ENCODE measurements at places on chromosomes 3 and 15. TPM values are rescaled to one million over a fixed set of nuclear protein-coding genes. Genes with fewer than 3 reads are reported as not detected.
A peak's percentile ranks its signal among the peaks of the same experiment; 100 is the strongest.

- H3K4me3 ChIP-seq: no peak overlapping the region
- DNase-seq: no peak
- no peaks in the 10 kb centered on the region for H3K27me3 ChIP-seq
Observed at GRCh38 chr3:31379598-31379997, 153.1 kb upstream of the STT3B start.

DNA sequence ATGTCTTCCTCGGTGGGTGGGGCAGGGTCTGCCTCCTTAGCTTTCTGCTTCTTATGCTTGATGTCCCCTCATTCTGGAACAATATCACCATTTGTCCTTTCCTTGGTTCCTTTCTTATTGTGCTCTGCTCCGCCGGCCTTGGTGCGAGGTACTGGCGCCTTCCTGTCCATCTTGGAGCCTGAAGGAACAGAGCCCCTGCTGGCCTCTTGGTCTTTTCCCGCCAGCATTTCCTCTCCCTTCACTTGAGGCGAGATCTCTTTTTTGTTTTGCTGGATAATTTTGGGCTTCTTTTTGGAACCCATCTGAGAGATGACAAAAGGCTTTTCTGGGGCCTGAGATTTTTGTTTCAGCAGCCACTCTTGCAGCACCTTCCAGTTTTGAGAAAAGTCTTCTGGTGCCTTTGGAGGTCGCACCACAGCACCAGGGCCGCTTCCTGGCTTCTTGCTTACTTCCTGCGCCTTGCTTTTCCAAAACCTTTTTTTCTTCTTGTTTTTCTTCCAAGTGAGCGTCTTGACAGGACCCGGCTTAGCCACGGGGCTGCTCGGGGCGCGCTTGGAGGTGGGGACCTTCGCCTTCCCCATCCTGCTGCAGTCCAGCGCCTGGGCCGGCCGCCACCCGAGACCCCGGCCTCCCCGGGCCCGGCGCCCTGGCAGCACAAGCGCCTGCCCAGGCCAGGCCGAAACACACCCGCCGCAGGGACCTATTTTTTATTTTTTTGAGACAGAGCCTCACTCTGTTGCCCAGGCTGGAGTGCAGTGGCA lies 127.1 kb downstream of the KLF13 start:
- H3K27me3 ChIP-seq: no peaks in the 10 kb centered on the region
- no peaks in the 10 kb centered on the region for H3K4me1 ChIP-seq
- DNase-seq: no peak
- no peak overlapping the region for H3K4me3 ChIP-seq

- no peak overlapping the region for H3K27ac ChIP-seq
- no peaks in the 10 kb centered on the region for H3K36me3 ChIP-seq
- H3K4me3 ChIP-seq: no peak overlapping the region
- DNase-seq: no peak
- no peaks in the 10 kb centered on the region for H3K4me1 ChIP-seq
- no peaks in the 10 kb centered on the region for H3K27me3 ChIP-seq
Observed at GRCh38 chr15:37837276-37837675, 97.2 kb upstream of the TMCO5A start.

- H3K4me1 ChIP-seq: no peaks in the 10 kb centered on the region
- DNase-seq: no peak
- H3K36me3 ChIP-seq: no peaks in the 10 kb centered on the region
Observed at GRCh38 chr3:178236555-178237277, 299.5 kb upstream of the KCNMB2 start.

MNS1 gene
- total RNA-seq: 0.28 TPM

DNA sequence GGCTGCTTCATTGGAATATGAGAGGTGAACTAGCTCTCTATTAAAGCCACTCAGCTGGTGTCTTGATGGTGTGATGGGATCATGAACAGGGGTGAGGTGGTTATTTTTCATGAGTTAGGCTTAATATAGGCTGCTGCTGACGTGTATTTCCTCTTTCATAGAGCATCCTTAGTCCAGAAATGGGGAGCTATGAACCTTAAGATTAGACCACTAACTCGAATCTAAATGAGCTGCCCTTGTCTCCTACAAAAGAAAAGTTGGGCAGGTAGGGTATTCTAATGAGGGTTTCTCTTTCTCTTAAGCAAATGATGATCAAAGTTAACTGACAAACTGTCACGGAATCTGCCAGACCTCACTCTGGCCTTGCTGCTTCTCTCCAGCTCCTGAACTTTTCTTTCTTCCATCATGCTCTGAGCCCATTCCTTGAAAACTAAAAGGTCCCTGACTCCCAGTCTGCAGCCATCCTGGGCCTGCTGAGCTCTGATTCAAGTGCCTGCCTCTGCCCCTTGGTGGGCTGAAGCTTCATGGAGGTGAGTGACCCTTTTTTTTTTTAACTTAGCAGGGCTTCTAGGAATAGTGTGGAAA lies at the start of gene TRIM69:
TRIM69 (plus strand) TSS at position 348 of the 585 bp plus-strand sequence; CDS start at position 525, 177 bp downstream.
- H3K4me3 ChIP-seq: peak within 1 kb of the TSS; percentile 55
- H3K27ac ChIP-seq: peak within 1 kb of the TSS; percentile 80
- H3K36me3 ChIP-seq: no peaks in the 10 kb centered on the region
- no peaks in the 10 kb centered on the region for H3K27me3 ChIP-seq

DNA sequence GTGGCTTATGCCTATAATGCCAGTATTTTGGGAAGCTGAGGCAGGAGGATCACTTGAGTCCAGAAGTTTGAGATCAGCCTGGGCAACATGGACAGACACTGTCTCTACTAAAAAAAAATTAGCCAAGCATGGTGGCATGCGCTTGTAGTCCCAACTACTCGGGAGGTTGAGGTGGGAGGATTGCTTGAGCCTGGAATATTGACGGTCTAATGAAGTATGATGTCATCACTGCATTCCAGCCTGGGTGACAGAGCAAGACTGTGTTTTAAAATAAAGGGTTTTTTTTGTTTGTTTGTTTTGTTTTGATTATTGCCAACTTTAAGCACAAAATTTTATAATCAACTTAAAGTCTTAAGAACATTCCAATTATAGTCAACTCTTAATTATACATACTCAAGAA lies 6.8 kb downstream of the PLSCR1 start:
- no peak overlapping the region for H3K4me3 ChIP-seq
- peaks cover under 1% of the 10 kb centered on the region for H3K36me3 ChIP-seq
- no peak for DNase-seq
- no peaks in the 10 kb centered on the region for H3K27me3 ChIP-seq

DNA sequence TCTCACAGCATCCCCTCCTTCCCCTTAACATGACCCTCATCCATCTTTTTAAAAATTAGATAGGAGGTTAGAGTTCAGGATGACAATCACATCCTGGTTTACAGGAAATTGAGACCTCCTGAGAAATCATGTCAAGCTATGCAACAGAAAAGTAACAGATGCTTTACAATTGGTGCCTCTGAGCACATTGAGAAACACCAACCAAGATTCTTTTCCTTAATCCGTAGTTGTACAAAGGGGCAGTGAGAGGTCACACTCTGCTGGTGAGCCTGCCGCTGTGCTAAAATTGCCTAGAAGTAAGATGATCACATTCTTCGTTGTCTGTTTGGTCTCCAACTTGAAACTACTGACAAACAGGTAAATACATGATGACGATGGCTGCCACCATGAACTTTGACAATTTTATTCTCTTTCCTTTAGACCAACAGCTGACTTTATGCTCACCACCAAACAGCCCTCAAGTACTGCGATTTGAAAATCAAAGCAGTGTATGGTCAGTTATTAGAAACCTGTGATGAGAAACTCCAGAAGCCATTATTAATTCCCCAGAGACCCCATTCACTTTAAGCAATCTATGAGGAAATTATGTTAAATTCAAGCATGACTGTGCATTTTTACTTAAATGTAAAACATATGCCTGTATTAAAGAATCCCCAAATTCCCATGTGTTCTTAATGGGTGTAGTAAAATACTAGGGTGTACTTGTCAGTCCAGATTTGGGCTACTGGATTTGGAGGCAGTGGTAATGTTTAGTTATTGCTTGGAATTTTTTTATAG lies 210.7 kb upstream of the UBE2E1 start:
- H3K4me3 ChIP-seq: no peak overlapping the region
- no peak overlapping the region for H3K27ac ChIP-seq
- no peak for DNase-seq
- H3K27me3 ChIP-seq: no peaks in the 10 kb centered on the region

SLC9C1 gene
- total RNA-seq: not detected

DNA sequence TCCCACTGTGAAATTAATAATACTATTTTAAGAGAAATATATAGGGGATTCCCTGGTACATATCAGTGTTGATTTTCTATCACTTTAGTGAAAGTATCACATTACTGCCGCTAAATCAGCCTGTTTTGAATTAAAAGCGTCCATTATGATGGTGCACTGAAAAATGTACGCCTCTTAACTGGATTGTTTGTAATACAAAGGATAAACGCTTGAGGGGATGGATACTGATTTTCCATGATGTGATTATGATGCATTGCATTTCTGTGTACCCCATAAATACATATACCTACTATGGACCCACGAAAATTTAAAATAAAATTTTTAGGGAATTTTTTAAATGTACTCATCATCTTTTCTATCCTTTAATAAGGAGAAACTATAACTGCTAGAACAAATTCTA lies 478.6 kb downstream of the MAGI1 start:
- H3K36me3 ChIP-seq: no peaks in the 10 kb centered on the region
- H3K4me3 ChIP-seq: no peak overlapping the region
- no peaks in the 10 kb centered on the region for H3K27me3 ChIP-seq
- H3K27ac ChIP-seq: no peak overlapping the region
- DNase-seq: no peak
- H3K4me1 ChIP-seq: no peaks in the 10 kb centered on the region

DNA sequence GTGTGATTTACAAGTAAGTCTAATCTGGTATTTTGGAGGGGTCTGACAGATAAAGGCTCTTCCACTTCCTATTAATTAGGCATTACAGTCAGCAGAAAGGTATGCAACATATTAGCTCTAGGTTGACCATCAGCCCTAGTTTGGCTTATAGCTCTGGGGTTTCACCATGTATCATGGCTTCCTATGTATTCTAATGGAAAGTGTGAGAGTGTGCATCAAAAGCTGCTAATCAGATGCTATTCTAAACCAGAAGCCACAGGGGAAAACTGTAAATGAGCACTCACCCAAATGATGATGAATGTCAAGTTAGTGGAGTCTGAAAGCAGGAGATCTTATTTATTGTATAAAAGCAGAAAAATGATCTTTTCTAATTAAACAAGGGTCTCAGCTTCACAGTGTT lies 149.2 kb upstream of the MITF start:
- H3K4me1 ChIP-seq: no peaks in the 10 kb centered on the region
- no peaks in the 10 kb centered on the region for H3K36me3 ChIP-seq
- H3K27me3 ChIP-seq: no peaks in the 10 kb centered on the region
- no peak for DNase-seq
- no peak overlapping the region for H3K4me3 ChIP-seq
- no peak overlapping the region for H3K27ac ChIP-seq

DNA sequence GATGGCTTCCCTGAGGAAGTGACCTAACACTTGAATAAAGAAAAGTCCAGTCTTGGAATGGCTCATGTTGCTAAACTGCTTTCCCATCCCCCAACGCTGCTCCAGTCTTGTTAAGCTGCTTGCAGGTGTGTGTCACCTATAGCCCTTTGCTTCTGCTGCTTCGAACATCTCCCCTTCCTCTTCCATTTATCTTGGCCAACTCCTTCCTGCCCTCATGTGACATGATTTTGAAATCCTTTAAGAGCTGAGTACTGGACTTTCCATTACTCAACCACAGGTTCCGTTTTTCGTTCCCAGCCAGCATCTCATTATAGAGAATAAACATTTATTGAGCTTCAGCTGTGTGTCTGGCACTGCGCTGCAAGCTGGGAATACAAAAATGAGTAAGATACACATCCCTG lies 1.7 kb downstream of the ATG7 start:
- no peaks in the 10 kb centered on the region for H3K36me3 ChIP-seq
- peak overlapping the region; percentile 86 for H3K4me3 ChIP-seq
- no peak for DNase-seq
- H3K4me1 ChIP-seq: peaks cover 8% of the 10 kb centered on the region
- no peaks in the 10 kb centered on the region for H3K27me3 ChIP-seq

DNA sequence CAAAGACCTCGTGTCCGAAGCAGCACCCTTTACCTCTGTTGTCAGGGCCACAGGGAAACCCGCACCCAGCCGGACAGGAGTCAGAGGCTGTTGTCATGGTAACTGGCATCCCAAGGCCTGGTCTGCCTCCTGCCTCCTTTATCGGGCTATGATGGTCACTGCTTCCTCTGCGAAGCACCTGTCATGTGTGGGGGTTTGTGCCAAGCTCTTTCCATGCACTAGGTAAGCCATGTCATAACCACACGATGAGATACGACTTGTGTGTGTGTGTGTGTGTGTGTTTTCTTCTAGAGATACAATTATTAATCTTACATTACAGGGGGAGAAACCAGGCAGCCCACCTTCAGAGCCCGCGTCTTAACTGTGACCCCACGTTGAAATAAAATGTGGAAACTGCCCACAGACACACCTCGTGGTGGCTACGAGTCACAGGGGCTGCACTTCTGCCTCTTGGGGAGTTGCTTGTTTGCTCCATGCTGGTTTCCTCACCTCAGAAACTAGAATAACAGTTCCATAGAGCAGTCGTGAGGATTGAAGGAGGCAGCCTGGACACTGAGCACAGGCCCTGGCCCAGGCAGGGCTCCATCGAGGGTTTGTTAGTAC lies 18.0 kb downstream of the ZDHHC19 start:
- H3K27me3 ChIP-seq: no peaks in the 10 kb centered on the region
- no peak overlapping the region for H3K27ac ChIP-seq
- no peak overlapping the region for H3K4me3 ChIP-seq
- no peaks in the 10 kb centered on the region for H3K4me1 ChIP-seq
- no peaks in the 10 kb centered on the region for H3K36me3 ChIP-seq

DNA sequence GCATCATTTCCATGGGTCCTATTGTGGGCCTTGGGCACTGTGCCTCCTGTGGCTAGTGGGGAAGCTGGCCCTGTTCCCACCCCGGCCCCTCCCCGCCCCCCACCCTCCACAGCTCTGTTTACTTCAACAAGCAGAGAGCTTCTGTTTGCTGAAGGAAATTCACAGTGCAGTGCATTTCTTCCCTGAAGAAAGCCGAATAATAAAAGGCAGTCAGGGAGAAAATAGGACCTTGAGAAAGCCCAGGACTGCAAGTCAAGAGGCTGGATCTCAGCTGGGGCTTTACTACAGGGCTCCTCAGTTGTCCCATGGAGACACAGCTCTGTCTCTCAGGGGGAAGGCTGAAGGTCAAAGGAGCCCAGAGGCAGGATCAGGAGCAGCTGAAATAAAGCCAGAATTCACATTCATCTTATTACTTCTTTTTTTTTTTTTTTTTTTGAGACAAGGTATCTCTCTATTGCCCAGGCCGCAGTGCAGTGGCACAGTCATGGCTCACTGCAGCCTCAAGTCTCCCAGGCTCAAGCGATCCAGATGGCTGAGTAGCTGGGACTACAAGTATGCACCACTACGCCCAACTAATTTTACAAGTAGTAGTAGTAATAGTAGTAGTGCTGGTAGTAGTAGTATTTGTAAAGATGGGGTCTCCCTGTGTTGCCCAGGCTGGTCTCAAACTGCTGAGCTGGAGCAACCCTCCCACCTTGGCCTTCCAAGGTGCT lies 33.0 kb upstream of the LACTB start:
- no peak overlapping the region for H3K4me3 ChIP-seq
- no peaks in the 10 kb centered on the region for H3K36me3 ChIP-seq
- H3K27ac ChIP-seq: no peak overlapping the region
- H3K27me3 ChIP-seq: no peaks in the 10 kb centered on the region
- no peak for DNase-seq

GRCh38 chr15:41971895-41972252 lies 483 bp downstream of the EHD4 start:
- no peak for DNase-seq
- H3K4me3 ChIP-seq: peak overlapping the region; percentile 95
- H3K4me1 ChIP-seq: peaks cover 50% of the 10 kb centered on the region
- no peaks in the 10 kb centered on the region for H3K27me3 ChIP-seq
- H3K27ac ChIP-seq: peak overlapping the region; percentile 97

ARID3B gene
- 8.9 TPM for total RNA-seq
